ENCODE measurements at places on chromosomes 5 and 9.

- no peak for DNase-seq
Measured at GRCh38 chr9:93809204-93809940, 145.8 kb downstream of the BARX1 start.

GRCh38 chr9:94925751-94926430 lies 199.4 kb downstream of the AOPEP start:
- no peak for DNase-seq

DNA sequence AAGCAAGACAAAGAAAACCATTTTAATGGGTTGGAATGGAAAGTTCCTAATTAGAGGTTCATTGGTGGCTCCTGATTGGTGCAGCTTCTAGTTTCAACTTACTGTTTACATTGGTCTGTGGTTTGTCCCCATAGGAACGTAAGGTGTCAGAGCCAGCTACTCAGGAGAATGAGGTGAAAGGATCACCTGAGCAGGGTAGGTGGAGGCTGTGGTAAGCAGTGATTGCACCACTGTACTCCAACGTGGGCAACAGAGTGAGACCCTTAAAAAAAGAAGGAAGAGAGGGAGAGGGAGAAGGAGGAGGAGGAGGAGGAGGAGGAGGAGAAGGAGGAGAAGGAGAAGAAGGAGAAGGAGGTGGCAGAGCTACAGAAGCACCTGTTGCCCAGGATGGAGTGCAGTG lies 30.4 kb downstream of the KCNIP1 start:
- no peak for DNase-seq

DNA sequence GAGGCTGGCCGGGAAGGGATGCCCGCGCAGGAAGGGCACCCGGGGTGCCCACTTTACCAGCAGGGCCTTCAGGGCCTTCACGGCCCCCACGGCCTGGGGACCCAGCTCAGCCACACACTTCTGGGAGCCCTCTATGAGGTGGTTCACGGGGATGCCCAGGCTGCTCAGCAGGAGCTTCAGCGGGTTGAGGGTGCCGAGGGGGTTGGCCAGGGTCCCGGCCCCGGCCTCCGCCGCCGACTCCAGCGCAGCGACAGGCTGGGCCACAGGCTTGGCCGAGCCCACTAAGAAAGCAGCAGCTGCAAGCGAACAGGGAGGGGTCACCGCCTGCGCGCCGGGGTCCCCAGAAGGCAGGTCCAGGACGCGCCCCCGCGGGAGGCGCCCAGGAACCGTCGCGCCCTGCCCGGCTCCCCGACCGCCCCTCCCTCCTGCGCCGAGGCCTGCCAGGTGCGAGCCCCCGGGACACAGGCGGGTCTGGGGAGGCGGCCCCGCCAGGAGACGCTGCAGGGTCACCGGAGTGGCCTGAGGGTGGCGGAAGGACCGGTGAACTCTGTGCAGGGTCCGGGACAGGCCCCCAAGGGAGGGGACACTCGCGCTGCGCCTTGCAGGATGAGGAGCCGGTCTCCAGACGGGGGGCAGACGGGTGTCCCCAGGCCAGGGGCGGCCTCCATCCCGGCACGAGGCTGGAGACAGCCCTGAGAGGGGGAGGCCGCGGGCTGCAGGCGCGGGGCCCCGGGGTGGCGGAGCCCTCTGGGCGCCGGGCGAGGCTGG lies 572 bp downstream of the SCGB3A1 start:
- DNase-seq, result no peak

DNA sequence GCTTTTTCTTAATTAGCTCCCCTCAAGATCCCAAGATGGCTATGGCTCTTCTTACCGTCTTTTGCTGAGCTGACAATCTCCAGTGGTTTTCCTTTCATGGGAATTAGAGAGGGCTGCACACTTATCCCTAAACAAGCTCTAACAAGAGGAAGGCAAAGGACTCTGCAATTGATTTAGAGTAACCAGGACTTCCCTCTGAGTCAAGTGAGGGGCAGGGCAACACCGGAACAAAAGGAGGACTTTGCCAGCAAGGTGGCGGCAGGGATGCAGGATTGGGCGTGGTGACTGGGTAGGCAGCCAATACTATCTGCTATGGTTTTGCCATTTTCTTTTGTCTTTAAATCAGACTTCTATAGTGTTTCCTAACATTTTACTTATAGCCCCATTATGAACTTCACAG lies 9.8 kb downstream of the SLC44A1 start:
- DNase-seq, result no peak

GRCh38 chr5:168992687-168993086 lies 308.3 kb downstream of the SLIT3 start:
- DNase-seq, result no peak

DNA sequence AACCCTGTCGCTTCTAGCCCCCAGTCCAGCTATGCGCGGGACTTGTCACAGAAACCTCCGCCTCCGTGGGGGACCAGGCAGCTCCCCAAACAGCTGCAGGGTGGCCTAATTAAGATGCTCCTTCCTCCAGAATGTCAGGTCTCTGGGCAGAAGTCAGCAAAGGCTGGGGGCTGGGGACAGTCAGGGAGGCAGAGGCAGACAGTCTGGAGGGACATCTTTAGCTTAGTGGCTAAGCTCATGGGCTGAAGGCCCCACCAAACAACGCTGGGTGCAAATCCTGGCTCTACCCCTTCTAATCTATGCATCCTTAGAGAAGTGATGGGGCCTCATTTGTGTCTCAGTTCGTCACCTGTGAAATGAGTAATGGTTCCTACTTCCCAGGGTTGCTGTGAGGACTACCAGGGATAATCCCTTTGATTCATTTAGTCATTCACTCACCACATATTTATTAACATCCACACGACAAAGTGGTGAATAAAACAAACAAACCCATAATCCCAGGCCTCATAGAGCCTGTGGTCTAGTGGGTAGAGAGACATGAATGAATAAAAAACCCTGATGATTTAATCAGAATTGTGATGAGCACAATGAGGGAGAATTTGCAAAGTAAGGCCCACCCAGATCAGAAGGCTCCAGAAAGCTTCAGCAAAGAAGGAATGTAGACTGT lies 20.2 kb upstream of the MED27 start:
- DNase-seq, result peak; percentile 43

- DNase-seq, result no peak
Measured at GRCh38 chr5:44189255-44189654, 200.0 kb downstream of the FGF10 start.

DNA sequence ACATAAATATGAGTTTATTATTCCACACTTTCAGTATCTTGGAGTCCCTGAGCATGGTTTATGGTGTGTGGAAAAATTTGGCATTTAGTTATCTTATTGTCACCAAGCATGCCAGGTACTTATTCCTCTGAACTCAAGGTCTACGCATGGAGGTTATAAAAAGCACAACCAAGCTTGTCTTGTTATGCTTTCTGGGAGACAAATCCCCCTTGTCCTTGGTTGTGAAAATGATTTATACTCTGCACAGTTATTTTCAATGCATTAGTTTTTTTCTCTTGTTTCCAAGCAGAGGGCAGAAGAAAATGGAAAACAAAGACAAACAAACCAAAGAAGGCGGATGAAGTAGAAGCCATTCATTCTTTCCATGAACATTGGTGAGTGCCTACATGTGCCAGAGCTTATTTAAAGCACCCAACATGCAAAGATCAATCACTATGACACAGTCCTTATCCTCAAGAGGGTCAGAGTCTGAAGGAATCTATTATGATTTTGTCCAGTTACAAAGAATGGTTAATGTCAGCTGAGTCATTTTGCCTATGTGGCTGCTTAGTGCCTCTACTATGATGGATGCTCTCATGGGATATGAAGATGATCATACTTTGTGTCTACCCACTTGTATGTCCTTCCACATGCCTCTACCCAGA lies 323.1 kb downstream of the TENT4A start:
- no peak for DNase-seq

DNA sequence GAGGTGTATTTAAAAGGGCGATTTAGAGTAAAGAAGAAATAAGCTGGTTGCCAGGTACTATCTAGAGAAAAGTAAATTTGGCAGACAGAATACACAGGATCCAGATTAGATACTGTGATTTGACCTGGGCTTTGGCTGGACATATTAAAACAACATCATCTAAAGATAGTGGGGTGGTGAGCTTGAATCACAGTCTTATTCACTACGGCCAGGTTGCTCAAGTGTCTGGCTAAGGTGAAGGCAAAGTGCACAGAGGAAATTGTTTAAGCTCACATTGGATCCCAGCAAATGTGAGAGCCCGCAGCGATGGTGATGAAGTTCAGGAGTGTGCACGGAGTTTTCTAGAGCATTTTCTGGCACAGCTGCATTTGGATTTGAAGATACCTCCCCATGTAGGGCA lies 398.2 kb upstream of the MEF2C start:
- DNase-seq, result no peak

GRCh38 chr9:92711844-92712243 lies 41.9 kb upstream of the IPPK start:
- no peak for DNase-seq

GRCh38 chr5:174294891-174295620 lies 249.6 kb downstream of the NSG2 start:
- DNase-seq, result no peak

DNA sequence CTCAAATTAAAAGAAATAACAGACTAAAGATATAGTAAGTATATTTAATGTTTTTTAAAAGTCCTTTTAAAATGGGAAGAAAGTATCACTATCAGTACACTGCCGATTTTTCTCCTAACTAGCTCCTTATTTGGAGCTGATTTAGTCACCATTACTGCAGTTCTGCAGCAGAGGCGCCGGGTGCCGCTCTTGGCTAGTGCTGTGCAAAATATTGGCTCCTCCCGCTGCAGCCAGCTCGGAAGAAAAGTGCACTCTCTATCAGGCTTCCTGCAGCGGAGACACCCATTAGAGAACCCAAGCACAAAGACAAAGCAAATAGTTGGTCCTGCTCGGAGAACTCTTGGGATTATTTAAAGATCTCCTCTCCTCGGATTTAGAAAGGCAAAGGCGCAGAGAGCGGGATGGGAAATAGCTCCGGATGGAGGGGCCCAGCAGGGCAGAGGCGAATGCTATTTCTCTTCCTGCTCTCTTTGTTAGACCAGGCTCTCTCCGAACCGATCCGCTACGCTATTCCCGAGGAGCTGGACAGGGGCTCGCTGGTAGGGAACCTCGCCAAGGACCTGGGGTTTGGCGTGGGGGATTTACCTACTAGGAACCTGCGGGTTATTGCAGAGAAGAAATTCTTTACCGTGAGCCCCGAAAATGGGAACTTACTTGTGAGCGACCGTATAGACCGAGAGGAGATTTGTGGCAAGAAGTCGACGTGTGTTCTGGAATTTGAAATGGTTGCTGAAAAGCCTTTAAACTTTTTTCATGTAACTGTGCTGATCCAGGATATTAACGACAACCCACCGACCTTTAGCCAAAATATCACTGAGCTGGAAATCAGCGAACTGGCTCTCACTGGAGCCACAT lies at the start of gene PCDHGB3:
TSS of gene PCDHGB3 (plus strand) at position 249 of the 855 bp plus-strand sequence. CDS start at position 402, 153 bp downstream.
- DNase-seq, result peak; percentile 63

Measured in fibroblast of skin of abdomen (primary cell).